ENCODE measurements at places on chromosomes 1 and 21.

- DNase-seq, result no peak
These were observed 9.5 kb upstream of the CSF1 start for GRCh38 chr1:109901141-109901523.

- DNase-seq, result peak; percentile 24
These were observed 637 bp downstream of the LYPLA2 start for GRCh38 chr1:23791516-23792047.

DNA sequence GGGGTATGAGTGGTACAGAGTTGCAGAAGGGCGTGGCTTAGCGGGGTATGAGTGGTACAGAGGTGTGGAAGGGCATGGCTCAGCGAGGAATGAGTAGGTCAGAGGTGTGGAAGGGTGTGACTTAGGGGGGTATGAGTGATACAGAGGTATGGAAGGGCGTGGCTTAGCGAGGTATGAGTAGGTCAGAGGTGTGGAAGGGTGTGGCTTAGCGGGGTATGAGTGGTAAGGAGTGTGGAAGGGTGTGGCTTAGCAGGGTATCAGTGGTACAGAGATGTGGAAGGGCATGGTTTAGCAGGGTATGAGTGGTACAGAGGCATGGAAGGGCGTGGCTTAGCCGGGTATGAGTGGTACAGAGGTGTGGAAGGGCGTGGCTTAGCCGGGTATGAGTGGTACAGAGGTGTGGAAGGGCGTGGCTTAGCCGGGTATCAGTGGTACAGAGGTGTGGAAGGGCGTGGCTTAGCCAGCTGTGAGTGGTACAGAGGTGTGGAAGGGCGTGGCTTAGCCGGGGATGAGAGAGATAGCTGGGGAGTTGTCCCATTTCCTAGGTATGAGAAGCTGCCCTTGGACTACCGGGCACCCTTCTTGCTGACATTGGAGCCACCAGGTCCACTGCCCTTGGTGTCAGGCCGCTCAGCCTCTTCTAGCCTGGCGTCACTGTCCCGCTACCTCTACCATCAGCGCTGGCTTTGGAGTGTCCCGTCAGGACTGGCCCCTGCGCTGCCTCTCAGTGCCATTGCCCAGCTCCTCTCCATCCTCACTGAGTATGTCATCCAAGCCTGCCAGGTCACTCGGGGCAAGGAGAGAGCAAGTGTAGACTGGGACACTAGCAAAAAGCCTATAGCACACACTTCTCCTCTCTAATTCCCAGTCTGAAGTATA lies 29.8 kb downstream of the HYI start:
- DNase-seq, result no peak

GRCh38 chr1:47182676-47183235 lies 7.1 kb downstream of the PDZK1IP1 start:
- no peak for DNase-seq

DNA sequence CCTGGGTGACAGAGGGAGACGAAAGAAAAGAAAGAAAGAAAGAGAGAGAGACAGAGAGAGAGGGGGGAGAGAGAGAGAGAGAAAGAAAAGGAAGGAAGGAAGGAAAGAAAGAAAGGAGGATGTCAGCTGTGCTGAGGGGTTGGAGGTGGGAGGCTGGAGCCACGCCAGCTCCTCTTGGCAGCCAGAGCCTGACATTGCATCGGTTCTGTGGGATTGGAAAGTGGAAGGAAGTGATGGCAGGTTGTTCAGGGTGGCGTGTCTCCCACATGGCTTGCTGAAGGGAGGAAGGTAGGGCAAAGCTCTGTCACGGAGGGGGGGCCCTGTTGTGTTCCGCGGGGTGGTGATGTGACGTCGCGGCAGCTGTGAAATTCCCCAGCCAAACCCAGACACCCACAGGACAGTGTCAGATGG lies 30.7 kb downstream of the EIF2D start:
- DNase-seq, result peak; percentile 55

DNA sequence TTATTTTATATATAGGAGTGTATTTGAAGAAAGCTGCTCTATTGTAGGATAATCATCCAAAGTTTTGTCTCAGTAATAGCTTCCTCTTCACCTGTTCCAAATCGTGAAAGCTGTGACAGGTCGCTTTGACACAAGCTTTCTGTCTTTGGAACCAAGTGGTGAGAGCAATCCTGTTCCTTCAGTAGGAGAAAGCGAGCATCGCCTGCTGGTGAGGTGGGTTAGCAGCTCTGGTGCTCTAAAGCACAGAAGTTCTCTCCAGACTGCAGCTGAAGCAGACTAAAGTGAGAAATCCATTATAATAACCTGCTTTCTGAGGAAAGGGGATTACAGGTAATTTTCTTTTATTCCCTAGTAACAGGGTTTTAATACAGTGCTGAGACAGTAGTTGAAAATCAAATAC lies 803.8 kb downstream of the ADGRL2 start:
- no peak for DNase-seq

DNA sequence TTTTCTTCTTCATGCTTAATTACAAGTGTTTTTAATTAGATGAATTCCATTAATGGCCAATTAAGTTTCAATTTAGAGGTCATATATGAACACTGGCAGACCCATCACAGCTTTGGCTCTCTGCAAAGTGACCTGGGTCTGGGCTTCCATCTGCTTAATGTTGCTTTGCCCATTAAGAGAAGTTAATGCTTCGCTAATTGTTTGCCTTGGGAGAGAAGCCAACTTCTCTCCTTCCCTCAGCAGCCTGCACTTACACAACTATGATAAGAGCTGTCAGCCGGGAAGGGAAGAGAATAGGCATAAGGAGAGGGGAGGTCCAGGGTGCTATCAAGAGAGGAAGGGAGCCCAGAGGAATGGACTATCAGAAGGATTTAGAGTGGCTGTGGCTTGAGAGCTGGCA lies 29.0 kb upstream of the CCDC190 start:
- no peak for DNase-seq

GRCh38 chr1:42962641-42963377 lies 4.1 kb upstream of the SLC2A1 start:
- DNase-seq, result no peak

DNA sequence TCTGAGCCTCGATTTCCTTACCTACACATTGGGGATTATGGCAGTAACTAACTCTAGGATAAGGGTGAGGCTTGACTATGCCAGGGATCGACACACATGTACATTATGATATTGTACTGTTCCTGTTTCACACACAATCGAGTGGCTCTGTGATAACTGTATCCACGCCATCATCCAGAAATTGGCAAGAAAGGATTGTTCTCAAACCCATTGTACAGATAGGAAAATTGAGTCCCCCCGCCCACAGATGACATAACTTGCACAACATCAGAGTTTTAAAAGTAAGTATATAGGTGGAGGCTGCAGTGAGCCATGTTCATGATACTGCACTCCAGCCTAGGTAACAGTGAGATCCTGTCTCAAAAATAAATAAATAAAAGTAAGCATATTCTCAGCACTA lies 3.8 kb downstream of the KANK4 start:
- no peak for DNase-seq

DNA sequence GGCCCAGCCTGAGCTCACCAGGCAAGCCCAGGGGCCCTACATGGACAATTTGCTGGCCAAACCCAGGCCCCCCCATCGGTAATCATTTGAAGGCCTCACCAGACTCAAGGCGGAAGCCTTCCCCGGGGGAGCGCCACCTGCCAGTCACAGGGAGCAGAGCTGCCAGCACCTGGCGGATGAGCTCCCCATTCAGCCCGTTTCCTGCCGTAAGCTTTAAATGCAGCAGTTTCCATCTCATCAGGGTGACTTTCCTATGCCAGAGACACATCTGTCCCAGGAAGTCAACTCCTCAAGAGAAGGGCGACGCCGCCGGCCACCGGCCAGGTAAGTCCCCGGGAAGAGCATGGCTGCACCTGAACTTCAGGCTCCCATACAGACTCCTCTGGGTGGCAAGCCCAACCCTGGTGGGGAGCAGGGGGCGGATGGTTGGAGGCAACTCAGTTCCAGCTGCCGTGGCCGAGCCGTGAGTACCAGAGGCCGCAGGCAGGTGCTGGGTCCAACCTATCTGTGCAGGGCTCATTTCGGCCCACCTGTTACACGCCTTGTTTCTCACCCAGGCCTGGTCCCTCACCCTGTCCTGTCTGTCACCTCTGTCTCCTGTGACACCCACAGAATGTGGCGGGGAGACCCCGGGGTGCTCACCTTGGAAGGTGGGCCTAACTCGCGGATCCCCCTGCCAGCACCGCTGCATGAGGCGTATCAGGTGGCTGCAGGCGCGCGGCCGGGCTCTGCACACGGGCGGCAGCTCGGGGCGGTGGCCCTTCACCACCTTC lies 20.7 kb downstream of the RIPK4 start:
- no peak for DNase-seq

- DNase-seq, result no peak
These were observed 14.9 kb downstream of the PCP4L1 start for GRCh38 chr1:161273402-161273801.

DNA sequence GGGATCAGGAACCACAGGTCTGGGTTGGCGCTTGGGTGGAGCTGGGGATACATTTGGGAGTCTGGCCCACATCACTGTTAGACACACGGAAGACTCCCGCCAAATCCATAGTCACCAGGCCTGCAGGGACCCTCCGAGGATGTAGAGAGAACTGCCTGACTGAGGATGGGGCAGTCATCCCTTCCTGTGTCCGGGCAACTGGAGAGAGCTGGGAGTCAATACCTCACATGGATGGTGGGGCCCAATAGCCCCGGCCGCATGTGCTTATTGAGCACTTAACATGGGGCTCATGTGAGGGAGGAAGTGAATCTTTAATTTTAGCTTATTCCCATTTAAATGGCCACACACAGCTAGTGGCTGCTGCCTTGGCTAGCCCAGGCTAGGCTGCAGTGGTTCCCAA lies 124.5 kb downstream of the TLR5 start:
- DNase-seq, result no peak

GRCh38 chr1:226625832-226626576 lies 77.4 kb downstream of the STUM start:
- no peak for DNase-seq

GRCh38 chr1:161921990-161922389 lies 101.7 kb downstream of the OLFML2B start:
- no peak for DNase-seq

GRCh38 chr1:50080904-50081586 lies 27.7 kb upstream of the ELAVL4 start:
- no peak for DNase-seq

DNA sequence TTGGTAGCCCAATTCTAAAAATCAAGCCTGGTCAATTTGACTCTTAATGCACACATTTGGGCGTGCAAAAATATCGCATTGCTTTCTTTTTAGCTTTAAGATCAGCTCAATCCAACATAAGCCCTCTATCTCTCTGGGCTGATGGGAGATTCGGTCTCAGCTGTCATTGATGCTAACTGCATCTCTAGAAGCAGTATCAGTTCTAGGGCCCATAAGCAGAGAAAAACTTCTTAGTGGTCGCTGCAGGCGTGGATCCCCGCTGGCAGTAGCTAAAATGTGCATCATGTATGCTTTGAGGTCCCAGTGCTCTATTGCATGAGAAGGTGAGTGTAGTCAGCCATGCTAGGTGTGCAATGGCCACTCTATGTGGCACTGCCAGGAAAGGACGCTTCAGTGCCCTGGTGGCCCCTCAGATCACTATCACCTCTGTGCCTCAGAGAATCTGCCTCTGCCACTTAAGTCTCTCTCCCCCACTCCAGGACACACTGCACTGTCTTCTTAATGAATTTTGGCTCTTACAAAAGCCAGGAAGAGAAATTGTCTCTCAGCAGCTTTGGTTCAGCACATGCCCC lies 79.7 kb upstream of the GADD45A start:
- no peak for DNase-seq

GRCh38 chr1:47555841-47556560 lies 118.2 kb downstream of the FOXD2 start:
- no peak for DNase-seq

DNA sequence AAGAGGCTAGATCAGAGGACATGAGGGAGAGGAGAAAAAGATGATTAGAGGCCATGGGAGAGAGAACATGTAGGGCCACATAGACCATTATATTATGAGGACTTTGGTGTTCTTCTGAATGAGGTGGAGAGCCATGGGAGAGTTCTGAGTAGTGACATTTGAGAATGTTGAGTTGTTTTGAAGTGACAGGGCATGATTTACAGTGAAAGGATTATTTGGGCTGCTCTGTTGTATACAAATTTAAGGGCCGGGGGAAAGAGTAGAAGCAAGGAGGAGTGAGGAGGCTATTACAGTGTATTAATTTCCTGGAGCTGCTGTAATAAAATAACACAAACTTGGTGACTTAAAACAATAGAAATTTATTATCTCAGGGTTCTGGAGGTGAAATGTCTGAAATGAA lies 102.5 kb upstream of the RGS4 start:
- no peak for DNase-seq

GRCh38 chr1:234610061-234610665 lies at the start of gene IRF2BP2:
Gene IRF2BP2 (minus strand): TSS chr1:234610178. CDS start chr1:234609494, 684 bp downstream.
- peak; percentile 81 for DNase-seq

DNA sequence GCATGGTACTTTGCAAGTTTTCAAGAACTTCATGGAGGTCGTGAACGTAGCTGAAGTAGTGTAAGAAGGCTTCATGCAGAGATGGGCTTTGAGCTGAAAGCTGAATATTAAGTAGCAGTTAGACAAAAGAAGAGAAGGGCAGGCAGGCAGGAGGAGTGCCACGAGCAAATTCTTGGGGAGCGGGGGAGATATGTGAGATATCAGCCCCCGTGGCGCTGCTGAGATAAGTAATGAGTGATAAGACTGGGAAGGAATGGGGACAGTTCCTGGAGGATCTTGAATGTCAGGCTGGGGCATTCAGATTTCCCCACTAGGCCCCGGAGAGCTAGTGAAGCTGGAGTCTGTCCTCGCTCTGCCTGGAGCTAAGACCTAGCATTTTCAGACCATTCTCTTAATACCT lies 27.9 kb upstream of the KIRREL1 start:
- no peak for DNase-seq

- peak; percentile 78 for DNase-seq
These were observed 3.2 kb downstream of the GPR3 start for GRCh38 chr1:27395441-27396195.
